ENCODE measurements at places on chromosomes 6 and 20. TPM values are rescaled to one million over a fixed set of nuclear protein-coding genes. Genes with fewer than 3 reads are reported as not detected.

The HCRTR2 gene
- total RNA-seq, result not detected

DNA sequence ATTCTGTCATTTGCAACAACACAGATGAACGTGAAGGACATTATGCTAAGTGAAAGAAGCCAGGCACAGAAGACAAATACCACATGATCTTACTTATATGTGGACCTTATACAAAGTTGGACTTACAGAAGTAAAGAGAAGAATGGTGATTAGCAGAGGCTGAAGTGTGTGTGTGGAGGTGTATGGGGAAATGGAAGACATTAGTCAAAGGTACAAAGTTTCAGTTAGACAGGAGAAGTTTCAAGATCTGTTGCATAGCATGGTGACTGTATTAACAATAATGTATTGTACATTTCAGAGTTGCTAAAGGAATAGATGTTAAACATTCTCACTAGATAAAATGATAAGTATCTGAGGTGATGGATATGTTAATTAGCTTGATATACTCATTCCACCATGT is 348.3 kb upstream of the PRND start:
- no peak for DNase-seq

The GSS gene
- total RNA-seq, result 107 TPM

- no peak for DNase-seq
Measured at GRCh38 chr6:20574355-20574754, 40.1 kb downstream of the CDKAL1 start.

The LY6G6C gene
- not detected for total RNA-seq

DNA sequence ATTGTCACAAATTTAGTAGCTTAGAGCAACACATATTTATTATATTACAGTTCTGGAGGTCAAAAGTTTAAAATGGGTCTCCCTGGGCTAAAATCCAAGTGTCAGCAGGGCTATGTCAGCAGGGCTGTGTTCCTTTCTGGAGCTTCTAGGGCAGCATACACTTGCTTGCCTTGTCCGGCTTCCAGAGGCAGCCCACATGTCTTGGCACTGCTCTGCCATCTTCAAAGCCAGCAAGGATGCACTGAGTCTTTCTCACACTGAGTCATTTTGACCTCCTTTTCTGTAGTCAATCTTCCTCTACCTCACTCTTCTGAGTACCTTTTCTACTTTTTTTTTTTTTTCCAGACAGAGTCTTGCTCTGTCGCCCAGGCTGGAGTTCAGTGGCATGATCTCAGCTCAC is 39.0 kb downstream of the ADGRF4 start:
- DNase-seq, result peak; percentile 98

DNA sequence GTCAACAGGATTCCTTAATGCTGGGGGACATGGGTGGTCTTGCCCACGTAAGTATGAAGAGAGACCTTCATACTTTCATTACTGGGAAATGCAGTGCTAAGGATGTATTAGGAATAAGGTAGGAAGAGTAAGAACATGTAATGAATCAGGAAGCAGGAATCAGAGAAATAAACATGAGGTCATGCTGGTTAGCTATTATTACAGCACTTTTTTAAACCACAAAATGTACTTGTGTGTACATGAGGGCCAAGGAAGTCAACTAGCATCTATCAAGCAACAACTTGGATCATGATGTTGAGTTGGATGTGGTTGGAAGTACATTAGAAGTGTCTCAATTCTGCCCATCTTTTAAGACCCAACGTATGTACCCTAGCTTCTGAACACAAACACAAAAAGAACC is 63.5 kb upstream of the E2F3 start:
- DNase-seq, result no peak

DNA sequence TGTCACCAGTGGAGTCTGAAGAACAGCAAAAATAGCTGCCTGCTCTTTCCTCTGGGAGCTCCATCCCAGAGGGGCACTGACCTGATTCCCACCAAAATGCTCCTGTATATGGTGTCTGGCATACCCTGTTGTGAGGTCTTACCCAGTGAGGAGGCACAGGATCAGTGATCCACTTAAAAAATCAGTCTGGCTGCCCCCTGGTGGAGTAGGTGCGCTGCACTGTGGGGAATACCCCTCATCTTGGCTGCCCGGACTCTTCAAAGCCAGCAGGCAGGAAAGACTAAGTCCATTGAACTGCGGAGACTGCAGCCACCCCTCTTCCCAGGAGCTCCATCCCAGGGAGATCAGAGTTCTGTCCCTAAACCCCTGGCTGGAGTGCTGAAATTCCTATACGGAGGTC is 230.9 kb upstream of the HTR1E start:
- DNase-seq, result no peak

DNA sequence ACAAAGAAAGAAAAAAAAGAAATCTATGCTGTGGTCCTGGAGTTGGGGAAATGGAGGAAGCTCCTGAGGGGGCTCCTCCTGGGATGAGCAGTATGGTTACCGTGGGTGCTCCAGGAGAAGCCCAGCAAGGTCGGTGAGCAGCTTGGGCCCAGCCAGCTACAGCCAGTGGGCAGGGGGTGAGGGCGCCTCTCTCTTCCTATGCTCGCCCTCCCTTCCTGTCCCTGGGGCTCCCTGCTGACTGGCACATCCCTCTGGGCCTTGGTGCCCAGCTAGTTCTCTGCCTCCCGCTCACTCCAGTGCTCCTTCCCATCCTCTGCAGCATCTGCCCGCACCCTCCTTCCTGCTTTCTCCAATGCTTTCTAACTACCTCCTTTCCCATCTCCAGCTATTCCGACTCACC is 16.6 kb downstream of the CD40 start:
- DNase-seq, result no peak

The ARG1 gene
- total RNA-seq, result not detected

- DNase-seq, result no peak
Measured at GRCh38 chr6:167079853-167080297, 43.0 kb upstream of the CCR6 start.

DNA sequence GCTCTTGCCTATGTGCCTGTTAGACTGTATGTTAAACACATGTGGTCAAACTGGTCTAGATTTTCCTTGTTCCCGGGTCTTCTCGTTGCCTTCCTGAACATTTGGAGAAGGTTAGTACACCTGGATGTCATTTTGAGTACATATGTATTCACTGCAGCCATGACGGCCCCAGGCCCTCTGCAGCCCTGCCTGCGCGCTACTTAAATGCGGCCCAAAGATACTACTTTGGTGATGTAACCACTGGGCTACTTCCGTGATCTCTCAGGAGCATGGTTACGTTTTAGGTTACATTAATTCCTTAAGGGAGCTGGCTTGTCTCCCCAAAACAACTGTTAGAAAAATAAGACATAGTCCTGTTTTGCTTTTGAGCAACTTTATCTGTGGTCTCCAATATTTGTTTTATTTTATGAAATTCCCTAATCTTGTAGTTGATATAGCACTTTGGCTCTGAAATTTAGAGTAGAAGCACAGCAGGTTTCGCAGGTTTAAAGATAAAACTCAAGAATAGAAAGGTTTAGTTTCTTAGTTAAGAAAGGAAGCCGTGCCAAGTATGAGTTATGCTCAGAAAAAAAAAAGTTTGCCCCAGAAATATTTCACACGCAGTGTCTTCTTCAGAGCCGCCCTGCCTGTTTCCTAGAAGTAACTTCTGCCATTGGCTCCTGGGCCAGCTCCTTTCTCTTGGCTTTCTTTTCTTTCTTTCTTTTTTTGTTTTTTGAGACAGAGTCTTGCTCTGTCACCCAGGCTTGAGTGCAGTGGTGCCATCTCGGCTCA is 38.1 kb downstream of the TIAM2 start:
- no peak for DNase-seq

DNA sequence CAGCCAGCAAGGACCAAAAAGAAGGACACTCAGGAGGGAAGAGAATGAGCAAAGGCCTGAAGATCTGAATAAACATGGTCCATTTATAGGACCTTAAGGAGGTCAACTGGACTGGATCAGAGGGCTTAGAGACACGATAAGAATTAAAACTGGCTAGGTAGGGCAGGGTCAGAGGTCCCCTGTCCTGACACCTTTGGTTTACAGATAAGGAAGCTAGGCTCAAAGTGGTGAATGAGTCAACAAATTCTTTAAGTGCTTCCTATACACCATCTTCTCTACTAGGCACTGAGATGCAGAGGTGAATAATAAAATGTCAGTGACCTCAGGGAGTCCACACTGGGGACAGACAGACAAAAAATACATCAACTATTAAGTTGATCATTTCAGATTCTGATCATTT is 70.3 kb downstream of the HIVEP2 start:
- no peak for DNase-seq

- DNase-seq, result no peak
Measured at GRCh38 chr20:48769069-48769983, 58.5 kb downstream of the PREX1 start.

The SLC18B1 gene
- 7.3 TPM for total RNA-seq

The RIMS4 gene
- total RNA-seq, result 2.9 TPM

All from MG63 (cell line).